Activated naive CD8-positive, alpha-beta T cell treated with anti-CD3 and anti-CD28 coated beads, Interleukin-2, amount 10 ng/mL, durations not matched to agents 7 days and 5 days (primary cell): ENCODE measurements at places on chromosomes 4 and X.

DNA sequence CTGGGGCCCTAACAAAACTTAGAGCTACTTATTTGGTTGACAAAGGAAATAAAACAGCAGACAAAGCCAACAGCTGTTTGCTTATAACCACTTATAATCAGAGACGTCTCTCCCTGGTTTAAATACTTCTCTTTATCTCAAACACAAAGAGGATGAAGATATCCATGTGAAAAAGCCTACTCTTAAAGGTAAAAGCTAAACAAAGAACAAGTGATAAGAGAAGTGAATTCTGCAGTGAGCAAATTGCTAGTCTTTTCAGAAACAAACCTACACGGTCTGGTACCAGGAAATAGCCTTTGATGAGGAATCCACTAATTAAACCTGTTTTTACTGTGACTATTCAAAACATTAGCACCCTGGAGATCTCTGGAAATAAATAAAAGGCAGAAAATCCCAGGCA is 46.7 kb downstream of the GRIA3 start:
- DNase-seq: no peak
- no peak overlapping the region for H3K4me3 ChIP-seq
- H3K36me3 ChIP-seq: no peaks in the 10 kb centered on the region
- H3K4me1 ChIP-seq: no peaks in the 10 kb centered on the region
- H3K27ac ChIP-seq: no peak overlapping the region
- no peaks in the 10 kb centered on the region for H3K27me3 ChIP-seq

DNA sequence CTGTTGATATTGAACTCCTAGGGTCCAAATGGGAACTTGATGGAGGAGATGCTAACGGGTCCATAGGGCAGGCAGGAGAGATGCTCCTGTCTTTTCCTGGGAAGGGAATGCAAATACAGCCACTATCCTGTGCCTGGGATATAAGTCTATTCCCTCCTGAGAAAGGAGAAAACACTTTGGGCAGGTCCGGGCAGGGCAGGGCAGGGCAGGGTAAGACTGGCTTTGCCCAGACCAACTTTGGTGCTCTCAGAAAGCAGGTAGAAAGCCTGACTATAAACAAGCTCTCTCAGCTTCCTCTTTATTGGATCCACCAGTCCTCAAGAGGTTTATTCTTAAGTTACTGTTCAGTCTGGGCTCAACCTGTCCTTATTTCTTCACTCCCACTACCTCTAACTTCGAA is 232.3 kb downstream of the PTTG2 start:
- H3K4me3 ChIP-seq: no peak overlapping the region
- no peak overlapping the region for H3K27ac ChIP-seq
- peaks cover 2% of the 10 kb centered on the region for H3K36me3 ChIP-seq
- peaks cover 5% of the 10 kb centered on the region for H3K27me3 ChIP-seq
- DNase-seq: no peak

DNA sequence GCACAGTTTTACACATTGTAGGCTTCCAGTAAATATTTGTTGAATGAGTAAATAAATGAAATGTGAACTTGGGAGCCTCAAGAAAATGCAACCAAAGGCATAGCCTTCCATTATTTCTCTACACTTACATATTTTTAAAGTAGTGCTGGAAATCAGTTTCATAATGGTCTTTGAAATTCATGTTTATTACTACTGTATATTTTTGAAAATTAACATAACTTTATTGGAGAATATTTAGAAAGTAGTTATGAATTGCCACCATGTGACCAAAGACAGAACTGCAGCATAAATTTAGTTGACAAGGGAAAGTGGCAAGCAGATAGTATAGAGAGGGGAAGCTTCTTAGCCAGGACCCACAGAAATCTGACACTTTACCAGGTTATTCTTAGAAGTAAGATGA is 6.4 kb downstream of the TCEAL8 start:
- peaks cover 2% of the 10 kb centered on the region for H3K4me1 ChIP-seq
- H3K4me3 ChIP-seq: no peak overlapping the region
- H3K27ac ChIP-seq: no peak overlapping the region
- H3K36me3 ChIP-seq: no peaks in the 10 kb centered on the region
- H3K27me3 ChIP-seq: no peaks in the 10 kb centered on the region

DNA sequence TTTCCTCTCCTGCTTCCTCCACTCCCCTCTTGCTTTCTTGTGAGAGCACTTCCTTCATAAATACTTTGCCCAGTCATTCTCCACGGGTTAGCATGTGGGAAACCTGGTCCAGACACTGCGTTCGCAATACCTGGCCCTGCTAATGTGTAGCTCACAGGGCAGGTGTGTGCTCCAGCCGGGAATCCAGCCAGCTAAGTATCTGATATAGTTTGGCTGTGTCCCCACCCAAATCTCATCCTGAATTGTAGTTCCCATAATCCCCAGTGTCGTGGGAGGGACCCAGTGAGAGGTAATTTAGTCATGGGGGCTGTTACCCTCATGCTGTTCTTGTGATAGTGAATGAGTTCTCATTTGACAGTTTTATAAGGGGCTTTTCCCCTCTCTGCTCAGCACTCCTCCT is 32.2 kb upstream of the STX18 start:
- no peaks in the 10 kb centered on the region for H3K27me3 ChIP-seq
- peaks cover 13% of the 10 kb centered on the region for H3K36me3 ChIP-seq
- peaks cover 12% of the 10 kb centered on the region for H3K4me1 ChIP-seq
- DNase-seq: no peak

DNA sequence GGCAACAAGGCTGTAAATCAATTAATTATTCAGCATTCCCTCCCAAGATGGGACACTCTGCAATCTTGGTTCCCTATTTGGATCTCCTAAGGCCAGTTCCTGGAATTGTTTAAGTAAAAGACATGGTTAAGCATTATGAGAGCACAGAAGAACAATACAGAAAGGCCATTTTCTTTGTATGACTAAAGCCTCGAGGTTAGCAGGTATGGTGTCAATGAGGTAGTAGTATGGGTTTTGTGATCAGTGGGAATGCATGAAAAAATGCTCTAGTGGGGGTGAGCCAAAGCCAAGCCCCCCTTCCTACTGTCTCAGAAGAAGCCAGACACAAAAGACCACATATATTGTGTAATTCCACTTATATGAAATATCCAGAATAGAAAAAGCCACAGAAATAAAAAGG is 61.7 kb upstream of the S100G start:
- peaks cover 9% of the 10 kb centered on the region for H3K4me1 ChIP-seq
- H3K27me3 ChIP-seq: no peaks in the 10 kb centered on the region
- H3K27ac ChIP-seq: no peak overlapping the region

- H3K4me3 ChIP-seq: no peak overlapping the region
- DNase-seq: no peak
- no peak overlapping the region for H3K27ac ChIP-seq
These were observed 47.3 kb upstream of the SMIM31 start for GRCh38 chr4:164706675-164707074.

DNA sequence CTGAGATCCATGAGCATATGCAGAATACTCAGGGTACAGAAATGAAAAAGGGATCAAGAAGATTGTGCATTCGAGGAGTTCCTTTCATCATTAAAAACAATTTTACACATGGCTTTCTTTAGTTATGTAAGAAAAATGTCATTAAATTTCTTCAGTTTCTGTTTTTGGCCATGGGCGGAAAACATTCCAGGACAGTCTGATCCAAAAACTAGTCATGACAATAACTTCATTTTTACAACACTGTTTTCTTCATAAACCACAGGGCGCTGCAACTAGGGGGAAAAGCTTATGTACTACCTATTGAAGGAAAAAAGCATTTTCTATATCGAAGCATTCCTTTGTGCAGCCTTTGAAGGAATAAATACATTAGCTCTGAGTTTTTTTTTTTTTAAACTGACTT is 28.2 kb downstream of the IL13RA1 start:
- H3K4me1 ChIP-seq: peaks cover 6% of the 10 kb centered on the region
- H3K4me3 ChIP-seq: no peak overlapping the region
- H3K27ac ChIP-seq: no peak overlapping the region

DNA sequence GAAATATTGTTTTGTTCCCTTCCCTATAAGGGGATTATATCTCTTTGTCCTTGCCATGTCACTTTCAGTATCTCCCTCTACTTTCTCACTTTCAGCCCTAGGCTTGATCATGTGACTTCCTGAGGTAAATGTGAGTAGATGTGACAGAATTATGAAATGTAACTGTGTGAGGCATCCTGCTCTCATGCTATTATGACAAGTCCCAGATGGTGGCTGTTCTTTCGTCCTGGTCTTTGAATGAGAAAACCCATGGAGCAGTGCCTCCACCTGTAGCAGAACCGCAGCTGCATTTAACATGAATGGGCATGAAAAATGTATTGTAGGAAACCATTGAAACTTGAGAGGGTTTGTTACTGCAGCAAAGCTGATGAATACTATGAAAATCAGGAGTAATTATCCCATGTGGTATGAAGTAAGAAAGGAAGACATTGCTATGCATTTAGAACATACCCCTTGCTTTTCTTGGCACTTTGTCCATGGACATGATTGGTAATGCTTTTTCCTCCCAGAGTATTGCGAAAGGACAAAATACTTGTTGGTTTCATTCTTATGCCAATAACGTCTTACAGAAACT is 202.2 kb upstream of the GPRIN3 start:
- peak overlapping the region; percentile 48 for H3K4me3 ChIP-seq
- peaks cover 16% of the 10 kb centered on the region for H3K4me1 ChIP-seq
- no peak for DNase-seq
- peak overlapping the region; percentile 11 for H3K27ac ChIP-seq
- peaks cover 17% of the 10 kb centered on the region for H3K27me3 ChIP-seq

- no peak overlapping the region for H3K27ac ChIP-seq
- peaks cover 3% of the 10 kb centered on the region for H3K27me3 ChIP-seq
- no peak overlapping the region for H3K4me3 ChIP-seq
- H3K36me3 ChIP-seq: no peaks in the 10 kb centered on the region
- DNase-seq: no peak
These were observed 98.1 kb downstream of the MMRN1 start for GRCh38 chr4:89992744-89993143.
